ENCODE measurements at places on chromosomes 2 and 18. TPM values are rescaled to one million over a fixed set of nuclear protein-coding genes. Genes with fewer than 3 reads are reported as not detected.

- no peak for DNase-seq
These were observed 352.5 kb upstream of the GULP1 start for GRCh38 chr2:187939180-187939579.

DNA sequence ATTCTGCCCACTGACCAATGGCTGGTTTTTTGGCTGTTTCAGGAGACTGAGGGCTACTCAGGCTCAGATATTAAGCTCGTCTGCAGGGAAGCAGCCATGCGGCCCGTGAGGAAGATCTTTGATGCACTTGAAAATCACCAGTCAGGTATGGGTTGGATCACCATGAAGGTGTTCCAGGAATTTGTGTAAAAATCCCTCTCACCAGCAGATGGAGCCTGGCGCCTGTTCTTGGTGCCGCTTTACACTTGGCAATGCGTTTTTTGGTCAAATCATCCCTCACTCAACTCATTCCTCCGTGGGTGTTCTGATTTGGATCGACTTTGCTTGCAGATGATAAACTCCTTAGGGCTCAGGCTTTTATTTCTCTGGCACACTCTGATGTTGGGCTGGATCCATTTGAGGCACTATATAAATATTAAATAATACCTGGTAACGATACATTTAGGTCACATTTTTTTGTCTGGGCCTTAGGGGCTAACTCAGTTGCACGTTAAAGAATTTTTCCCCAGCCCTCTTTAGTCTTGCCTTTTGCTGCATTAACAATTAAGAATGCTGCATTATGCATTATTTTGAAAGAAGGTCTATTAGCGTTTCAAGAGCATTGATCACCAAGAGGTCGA is 50.0 kb downstream of the HDHD2 start:
- peak; percentile 67 for DNase-seq

GRCh38 chr18:26181343-26181826 is 44.9 kb upstream of the TAF4B start:
- no peak for DNase-seq

OBSL1 gene
- 89.5 TPM for polyA plus RNA-seq

- DNase-seq, result peak; percentile 45
These were observed 102.7 kb downstream of the ZNF516 start for GRCh38 chr18:76392349-76392748.

DNA sequence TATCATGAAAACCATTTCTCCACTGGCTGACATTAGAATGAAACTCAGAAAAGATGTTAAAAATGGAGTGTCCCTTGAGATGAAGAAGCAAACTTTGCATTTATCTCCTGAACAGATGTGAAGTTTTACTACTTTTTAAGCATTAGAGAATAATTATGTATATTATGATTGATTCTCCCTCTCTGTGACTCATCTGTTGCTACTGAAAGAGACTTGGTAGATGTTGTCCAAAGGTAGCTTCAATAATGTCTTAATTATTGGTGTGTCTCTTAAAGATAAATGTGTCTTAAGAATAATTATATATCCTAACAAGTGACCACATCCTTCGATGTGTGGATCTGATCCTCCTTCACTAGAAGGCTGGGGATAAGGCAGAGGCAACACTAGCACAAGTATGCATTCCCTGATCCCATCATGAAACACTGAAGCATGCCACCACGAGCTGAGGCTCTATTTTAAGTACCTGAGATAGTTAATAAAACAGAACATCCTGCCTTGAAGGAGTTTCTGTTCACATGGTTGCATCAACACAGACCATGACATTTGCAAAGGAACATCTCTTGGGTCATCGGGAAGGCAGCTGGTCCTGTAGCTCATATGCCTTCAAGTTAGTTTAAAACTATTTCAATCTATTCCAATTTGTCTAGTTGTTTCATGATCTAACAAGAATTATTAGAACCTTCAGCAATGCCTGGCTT is 15.5 kb downstream of the RND3 start:
- no peak for DNase-seq

GRCh38 chr18:79772108-79772864 is 25.5 kb upstream of the KCNG2 start:
- DNase-seq, result no peak

Data from kidney (tissue), 22 donors.